ENCODE measurements at places on chromosomes 6 and 20.

DNA sequence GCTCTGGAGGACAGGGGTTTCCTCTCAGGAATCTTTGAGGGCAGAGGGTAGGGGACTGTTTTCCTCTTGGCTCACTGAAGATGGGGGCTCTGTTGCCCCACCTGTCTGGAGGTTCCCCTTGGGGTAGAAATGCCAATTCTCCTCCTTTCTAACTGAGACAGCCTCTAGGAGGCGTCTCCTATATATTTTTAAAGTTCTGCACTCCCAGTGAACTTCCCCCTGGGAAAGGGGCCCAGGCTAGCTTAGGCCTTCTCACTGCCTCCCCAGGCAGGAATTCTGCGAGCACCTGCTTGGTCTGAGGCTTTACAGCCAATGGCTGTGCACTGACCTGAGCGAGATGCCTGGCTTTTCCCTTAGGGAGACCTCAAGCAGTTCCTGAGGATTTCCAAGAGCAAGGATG is 24.8 kb upstream of the SRF start:
- DNase-seq, result no peak

DNA sequence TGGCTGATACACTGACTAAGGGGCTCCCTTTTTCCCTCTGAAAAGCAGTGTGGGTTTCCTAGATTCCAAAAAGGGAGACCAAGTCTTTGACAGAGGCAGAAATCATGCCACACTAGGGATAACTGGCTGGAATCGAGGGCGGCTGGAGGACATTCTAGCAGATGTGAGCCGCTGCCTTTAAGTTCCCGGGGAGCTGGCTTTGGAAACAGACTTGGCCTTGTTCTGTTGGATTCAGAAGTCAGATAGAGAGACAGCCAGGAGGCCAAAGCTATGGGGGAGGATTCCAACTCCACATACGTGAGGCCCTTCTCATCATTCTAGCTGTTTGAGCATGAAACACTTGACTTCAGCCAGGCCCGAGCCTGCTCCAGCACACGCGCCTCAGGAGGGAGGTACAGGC is 109.9 kb upstream of the FOXC1 start:
- DNase-seq, result no peak

GRCh38 chr20:9978397-9979004 is 56.3 kb upstream of the ANKEF1 start:
- no peak for DNase-seq

- no peak for DNase-seq
Measured at GRCh38 chr6:105452924-105453756, 50.3 kb upstream of the PREP start.

DNA sequence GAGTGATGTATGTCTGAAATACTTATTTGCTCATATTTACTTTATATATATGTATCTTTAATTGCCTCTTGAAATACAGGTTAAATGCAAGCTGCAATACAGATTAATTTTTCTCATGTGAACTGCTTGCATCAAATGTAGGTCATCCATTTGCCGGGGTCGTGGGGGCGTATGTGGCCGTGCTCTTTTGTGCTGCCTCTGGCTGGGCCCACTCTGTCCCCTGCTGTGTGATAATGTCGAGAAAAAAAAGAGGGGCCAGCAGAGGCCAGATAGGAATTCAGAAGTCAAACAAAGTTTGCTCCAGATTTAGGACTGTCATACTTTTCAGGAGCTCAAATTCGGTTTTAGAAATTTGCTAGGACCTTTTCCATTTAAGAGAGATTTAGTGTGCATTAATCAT is 459.6 kb upstream of the SOX4 start:
- DNase-seq, result no peak

DNA sequence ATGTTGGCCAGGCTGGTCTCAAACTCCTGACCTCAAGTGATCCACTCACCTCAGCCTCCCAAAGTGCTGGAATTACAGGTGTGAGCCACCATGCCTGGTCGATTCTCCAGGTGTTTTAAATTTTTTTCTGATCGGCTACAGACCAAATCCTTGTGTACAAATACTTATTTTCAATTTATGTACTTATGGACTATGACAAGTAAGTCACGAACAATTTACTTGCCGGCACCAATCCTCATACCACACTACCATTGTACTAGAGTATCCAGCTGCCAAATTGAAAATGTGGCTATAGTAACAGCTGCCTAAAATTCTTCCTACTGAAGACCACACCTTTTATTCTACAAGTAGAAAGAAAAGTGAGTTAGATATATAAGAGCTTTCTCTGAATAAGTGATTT is 26.9 kb downstream of the LIN28B start:
- no peak for DNase-seq

GRCh38 chr6:166317261-166318212 is 9.3 kb upstream of the PRR18 start:
- DNase-seq, result no peak

GRCh38 chr6:35139924-35140638 is 1.1 kb downstream of the TCP11 start:
- DNase-seq, result peak; percentile 28

DNA sequence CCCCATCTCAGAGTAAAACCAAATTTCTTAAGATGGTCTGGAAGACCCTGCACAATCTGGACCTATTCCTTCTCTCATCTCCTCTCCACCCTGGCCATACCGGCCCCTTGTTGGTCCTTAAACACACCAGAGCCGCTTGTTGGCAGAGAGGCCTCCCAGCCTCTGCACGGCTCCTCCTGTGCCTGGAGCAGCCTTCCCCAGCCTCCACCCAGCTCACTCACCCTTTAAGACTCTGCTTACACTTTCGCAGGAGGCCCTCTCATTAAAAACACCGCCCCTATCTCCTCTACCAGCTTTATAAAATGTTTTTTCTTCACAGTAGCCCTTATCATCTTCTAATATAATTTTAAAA is 49.8 kb downstream of the BANF2 start:
- DNase-seq, result no peak

- DNase-seq, result no peak
Measured at GRCh38 chr20:10863337-10864060, 189.7 kb upstream of the JAG1 start.

DNA sequence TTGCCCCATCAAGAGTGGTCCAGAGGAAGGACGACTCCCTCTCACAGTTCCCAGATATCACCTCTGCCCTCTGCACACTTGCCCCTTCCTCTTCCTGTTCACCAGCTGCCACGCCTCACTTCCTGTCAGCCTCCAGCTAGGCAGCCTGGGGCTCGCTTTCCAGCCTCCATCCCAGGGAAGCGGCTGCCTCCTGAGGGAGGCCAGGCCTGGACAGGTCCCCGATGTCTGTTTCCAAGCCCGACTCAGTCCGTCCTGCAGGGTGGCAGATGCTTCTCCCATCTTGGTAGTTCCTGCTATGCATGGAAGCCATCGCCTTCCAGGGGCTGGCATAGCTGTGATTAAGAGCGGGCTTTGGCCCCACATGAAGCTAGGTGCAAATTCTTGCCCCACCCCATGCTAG is 233.5 kb upstream of the PMEPA1 start:
- no peak for DNase-seq

DNA sequence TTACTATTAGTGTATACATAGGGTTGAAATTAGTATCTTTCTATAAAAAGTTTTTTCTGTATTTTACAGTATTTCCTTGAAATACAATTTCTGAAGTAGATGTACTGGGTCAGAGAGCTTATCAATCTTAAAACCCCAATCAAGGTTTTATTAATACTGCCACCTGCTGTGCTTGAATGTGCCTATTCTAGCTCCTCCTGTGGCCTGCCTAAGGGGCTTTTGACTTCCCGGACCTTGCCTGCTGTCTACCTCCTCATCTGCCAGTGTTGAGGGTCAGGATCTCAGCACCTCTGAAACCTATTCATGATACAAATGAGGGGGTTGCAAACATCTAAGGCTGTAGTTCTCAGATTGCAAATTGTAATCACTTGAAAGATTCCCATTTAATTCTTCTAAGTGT is 9.2 kb downstream of the PACRG start:
- DNase-seq, result no peak

DNA sequence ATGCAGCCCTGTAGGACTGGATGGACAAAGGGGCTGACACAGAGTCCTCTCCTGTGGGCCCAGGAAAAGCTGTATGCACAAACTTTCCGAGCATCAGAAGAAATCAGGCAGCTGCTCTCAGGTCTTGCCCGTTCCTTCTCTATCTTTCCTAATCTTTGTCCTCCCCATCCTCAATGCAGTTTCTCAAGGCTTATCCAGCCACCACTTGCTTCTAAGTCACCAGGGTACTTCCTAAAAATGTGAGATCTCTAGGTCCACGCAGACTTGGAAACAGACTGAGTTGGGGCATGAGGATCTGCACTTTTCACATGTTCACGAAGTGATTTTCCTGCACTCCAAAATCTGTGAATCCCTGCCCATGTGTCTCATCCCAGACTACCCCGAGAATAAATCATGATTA is 394.5 kb upstream of the SLC35B3 start:
- DNase-seq, result no peak

- no peak for DNase-seq
Measured at GRCh38 chr6:1949538-1949937, 295.9 kb downstream of the GMDS start.

DNA sequence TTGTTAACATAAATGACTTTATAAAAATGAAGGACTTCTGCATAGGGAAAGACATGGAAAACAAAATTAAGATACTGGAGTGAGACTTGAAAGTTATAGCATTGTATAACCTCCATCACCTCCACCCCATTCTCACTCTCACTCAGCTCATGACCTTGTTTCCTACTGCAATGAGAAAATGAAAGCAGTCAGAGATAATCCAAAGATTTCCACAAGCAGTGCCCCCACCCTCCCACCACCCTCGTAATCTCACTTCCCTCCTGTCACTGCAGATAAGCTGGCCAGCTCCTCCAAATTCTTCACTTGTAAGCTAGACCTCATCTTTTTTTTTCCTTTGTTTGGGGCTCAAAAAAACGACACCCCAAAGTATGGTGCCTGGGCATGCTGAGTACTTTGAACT is 52.9 kb upstream of the PROKR2 start:
- DNase-seq, result no peak

DNA sequence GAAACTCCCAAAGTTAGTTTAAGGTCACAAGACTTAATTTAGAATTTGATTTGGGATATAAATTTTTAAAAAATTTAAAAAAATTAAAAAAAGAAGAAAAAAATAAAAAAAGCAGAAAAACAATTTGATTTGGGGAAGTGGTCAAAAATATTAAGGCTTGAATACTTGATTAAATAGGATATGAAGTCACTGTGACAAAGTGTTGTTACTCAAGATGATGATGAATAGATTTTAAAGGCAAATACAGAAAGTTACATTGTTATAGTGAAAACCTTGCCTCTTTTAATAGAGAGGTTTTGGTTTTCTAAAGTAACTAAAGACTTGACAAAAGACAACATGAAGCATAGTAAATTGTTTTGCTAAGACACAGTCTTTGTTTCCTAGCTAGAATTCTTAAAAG is 7.2 kb downstream of the CST9 start:
- DNase-seq, result no peak

DNA sequence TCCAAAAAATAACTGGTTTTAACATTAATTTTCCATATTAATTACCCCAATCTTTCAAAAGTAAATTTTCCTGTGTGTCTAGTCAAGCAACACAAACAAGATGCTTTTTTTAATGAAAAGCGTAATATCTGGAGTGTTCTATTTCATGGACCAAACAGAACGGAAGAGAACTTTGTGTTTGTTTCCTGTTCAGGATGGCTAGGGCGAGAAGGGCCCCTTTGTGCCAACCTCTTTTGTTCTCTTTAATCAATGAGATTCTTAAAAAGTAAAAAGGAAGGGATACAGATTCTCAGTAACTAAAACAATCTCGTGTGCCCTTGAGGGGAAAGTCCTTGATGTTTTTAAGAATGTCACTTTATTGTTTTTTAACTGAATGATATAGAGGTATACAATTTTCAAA is 55.7 kb downstream of the GNAS start:
- no peak for DNase-seq

- DNase-seq, result no peak
Measured at GRCh38 chr6:117985916-117986315, 78.9 kb downstream of the SLC35F1 start.

- DNase-seq, result no peak
Measured at GRCh38 chr20:33744773-33745385, 13.1 kb downstream of the ZNF341 start.

GRCh38 chr6:63458480-63459115 is 113.7 kb upstream of the LOC128125822 start:
- no peak for DNase-seq

- DNase-seq, result no peak
Measured at GRCh38 chr20:4591975-4592315, 129.8 kb upstream of the PRND start.

- no peak for DNase-seq
Measured at GRCh38 chr20:46073443-46073842, 16.3 kb downstream of the NCOA5 start.

DNA sequence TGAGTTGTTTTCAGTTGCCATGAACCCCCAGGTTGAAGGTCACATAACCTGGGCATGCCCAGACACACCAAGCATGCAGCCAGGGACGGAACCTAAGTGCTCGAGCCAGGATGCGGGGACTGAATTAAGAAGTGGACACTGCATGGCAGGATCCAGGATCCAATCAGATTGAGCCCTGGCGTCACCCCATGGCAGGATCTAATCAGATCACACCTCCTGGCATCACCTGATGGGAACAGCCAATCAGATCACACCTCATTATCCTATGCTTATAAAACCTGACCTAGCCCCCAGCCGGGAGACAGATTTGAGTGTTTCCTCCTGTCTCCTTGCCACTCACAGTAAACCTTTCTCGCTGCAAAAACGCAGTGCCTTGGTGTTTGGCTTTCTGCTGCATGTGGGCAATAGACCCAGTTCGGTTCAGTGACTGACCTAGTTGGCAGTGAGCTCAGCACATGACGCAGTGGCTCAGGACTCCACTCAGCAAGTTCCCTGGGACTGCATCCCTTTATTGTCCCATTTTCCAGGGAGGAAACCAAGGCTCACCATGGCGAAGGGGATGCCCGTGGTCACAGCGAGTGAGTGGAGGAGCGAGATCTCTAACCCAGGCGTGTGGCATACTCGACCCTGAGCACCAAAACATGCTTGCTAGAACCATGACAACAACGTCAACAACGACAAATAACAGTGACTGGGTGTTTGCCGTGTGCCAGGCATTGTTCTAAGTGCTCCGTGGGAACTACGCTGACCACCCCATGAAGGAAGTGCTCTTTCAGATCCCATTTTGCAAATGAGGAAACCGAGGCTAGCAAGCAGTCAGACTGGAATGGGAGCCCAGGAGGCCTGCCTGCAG is 66.3 kb downstream of the RBM38 start:
- DNase-seq, result no peak

GRCh38 chr6:132020138-132020581 is 69.0 kb upstream of the CCN2 start:
- no peak for DNase-seq
